Type B pancreatic cell (in vitro differentiated cells): ENCODE measurements at places on chromosomes 7 and 10.

DNA sequence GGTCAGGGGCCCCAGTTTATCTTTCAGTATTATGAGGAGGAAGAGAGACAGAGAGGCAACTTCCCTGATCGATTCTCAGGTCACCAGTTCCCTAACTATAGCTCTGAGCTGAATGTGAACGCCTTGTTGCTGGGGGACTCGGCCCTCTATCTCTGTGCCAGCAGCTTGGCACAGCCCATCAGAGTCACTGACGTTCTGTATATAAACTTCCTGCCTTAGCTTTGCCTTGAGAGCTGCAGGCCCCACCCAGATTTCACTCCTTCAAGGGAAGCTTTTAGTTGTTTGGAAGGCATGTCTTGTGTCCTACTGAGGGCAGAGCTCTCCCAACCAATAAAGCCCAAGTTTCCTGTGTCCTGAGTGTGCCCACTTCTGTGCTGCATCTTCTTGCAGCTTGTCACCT is 242.5 kb upstream of the PRSS58 start:
- DNase-seq, result no peak

GRCh38 chr7:36117203-36117840 is 35.7 kb upstream of the EEPD1 start:
- no peak for DNase-seq

- DNase-seq, result no peak
Observed at GRCh38 chr10:32461203-32461602, 15.3 kb downstream of the CCDC7 start.

DNA sequence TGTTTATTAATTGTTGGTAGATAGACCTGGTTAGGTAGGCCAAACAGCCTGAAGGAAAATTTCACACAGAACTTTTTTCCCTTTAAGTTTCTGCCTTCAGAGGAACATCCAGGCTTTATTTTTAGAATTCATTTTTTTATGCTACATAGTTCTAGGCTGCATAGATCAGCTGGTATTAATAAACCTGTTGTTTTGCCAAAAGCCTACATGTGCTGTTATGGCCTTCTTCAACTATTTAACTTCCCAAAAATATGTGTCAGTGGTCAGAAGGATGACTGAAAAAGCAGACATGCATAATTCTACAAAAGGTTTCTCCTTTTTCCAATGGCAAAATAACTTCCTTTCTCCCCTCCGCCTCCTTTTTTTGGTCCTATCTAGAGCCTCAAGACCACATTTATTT is 303.0 kb upstream of the DKK1 start:
- DNase-seq, result no peak

GRCh38 chr7:116787881-116788280 is 74.5 kb upstream of the CAPZA2 start:
- DNase-seq, result no peak

- DNase-seq, result no peak
Observed at GRCh38 chr7:47873762-47874161, 74.5 kb downstream of the PKD1L1 start.

- DNase-seq, result no peak
Observed at GRCh38 chr10:119299531-119299930, 92.2 kb downstream of the GRK5 start.
